Umbilical cord (tissue), 2 donors: ENCODE measurements at places on chromosomes 7 and 10. TPM values are rescaled to one million over a fixed set of nuclear protein-coding genes. Genes with fewer than 3 reads are reported as not detected.
A peak's percentile ranks its signal among the peaks of the same experiment; 100 is the strongest.

DNA sequence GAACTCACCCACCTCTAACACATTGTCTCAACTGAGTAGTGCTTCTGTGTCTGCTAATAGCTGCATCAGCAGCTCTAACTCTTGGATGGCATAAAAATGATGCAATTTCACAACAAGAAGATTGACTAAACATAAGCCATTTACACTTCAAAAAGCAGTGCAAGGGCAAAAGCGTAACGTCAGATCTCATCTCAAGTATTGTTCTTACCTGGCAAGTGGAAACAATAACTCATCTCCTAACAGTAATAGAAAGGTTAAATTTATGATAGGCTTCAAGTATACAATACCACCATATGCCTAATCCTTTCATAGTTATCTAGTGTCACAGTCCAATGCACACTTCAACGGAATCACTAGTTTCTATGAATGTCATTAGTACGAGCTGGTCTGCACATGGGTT lies 14.8 kb downstream of the TPK1 start:
- no peak for DNase-seq

DNA sequence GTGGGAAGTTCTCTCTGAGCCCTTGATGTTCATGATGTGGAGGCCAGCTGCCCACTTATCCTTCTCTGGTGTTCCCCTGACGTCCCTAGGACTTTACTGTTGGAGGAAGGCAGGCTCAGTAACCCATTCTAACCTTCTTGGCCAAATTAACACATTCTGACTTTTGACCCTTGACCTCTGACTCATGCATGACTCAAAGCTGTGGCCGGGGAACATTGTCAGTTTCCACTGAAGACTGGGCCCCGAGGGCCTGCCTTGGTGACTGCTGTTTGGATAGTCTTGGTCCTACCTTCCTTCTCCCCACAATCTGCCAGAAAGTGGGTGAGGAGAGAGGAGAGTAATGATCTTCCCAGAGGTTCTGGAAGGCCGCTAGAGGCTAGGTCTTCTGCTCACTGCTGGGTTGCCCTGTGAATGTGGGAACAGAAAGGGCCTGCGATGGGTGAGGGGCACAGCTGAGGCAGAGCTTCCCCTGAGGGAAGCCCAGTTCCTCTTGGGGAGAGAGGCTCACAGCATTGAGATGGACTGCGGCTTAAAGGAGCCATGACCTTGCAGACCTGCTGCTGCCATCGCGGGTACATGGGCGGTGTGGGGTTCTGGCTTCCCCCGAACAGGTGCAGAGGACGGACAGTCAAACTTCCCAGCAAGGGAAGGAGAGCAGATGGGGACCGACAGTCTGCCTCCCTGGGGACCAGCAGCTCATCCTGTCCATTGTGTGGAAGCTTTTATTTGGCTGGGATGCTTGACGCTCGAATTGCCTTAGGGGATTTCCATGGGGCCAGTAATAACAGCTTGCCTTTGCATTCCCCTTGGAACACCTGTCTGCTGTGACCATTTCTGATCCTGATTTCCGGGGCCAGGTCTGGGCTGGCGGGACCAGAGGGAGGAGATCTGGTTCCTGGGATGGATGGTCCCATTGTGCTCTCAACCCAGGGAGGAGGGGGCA lies 43.8 kb downstream of the ADAMTS14 start:
- no peak for DNase-seq

- DNase-seq, result peak; percentile 45
Observed at GRCh38 chr10:124911124-124912067, 30.5 kb upstream of the ZRANB1 start.

DNA sequence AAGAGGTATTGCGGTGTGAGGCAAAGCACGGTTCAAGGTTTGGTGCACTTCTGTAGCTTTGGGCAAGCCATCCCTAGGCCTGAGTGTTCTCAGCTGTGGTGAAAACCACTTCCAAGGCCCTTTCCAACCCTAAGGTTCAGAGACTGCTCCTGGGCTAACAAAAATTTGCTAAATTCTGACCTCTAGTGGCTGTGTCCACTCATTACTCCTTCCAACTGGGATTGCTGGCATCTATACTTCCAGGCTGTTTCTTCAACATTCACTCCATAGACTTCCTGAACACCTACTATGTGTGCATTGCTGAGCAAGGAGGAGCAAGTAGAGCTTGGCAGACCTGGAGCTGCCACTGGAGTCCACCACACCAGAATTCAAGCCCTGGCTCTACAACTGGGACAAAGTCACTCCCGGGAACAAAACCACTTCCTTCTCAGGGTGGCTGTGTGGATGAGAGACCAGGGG lies 29.3 kb upstream of the SH3PXD2A start:
- peak; percentile 73 for DNase-seq

DNA sequence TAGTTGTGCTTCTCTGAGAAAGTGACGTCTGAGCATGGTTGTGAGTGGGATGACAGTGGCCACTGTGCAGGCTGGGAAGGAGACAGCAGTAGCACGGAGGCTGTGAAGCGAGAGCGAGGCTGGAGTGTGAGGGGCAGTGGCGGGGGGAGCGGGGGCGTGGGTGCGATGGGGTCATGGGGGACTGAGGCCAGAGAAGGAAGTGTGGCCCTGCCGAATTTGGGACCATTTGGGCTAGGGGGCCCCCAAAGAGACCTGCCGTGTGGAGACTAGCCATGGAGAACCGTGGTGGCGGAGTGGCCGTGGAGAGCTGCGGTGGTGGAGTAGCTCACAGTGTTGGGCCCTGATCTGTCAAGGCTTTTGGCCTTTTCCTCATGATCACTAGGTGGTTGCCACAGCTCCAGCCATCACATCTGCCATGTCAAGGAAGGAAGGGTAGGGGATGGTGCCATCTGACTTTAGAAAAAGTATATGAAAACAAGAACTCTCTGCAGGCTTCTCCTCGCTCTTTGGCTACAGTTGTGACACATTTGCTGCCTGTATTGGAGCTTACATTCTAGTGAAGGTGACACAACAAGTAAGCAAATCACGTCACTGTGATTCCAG lies 61.4 kb downstream of the MGMT start:
- DNase-seq, result no peak

- no peak for DNase-seq
Observed at GRCh38 chr7:82841828-82842227, 320.9 kb downstream of the PCLO start.

PDCD4 gene
- 118 TPM for total RNA-seq

PNLIP gene
- 0.72 TPM for total RNA-seq
